NCI-H2029 treated with DMSO at 0.1 percent for 48 hours (cell line): ENCODE measurements at places on chromosomes 11 and 22.
A peak's percentile ranks its signal among the peaks of the same experiment; 100 is the strongest.

DNA sequence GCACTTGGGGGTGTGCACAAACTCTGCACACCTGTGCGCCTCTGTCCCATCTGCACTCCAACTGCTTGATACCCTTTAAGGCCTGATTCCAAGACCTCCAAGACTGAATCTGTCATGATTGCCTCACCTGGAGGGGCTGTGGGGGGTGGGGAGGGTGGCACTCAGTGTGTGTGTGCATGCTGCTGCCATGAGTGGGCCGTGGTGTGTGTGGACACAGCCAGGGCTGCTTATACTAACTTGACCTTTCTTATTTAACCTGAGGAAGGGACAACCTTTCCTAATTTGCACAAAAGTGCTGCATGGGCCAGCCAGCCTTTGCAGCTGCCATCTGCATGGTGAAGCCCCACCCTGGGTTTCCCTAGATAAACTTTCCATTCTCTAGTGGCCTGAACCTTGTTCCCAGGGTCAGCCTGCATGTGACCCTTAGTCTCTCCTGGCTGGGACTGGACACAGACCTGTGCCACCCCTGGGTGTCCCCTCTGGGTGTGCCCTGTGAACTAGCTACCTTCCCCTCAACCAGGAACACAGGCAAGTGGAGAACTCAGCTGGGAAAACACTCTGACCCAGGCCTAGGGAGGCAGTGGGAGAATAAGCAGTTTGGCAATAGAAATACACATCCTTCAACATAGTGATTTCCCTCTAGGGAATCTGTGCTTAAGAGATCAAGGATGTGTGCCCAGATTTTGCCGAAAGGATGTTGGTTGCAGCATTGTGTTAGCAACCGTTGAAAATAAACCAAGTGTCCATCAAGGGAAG, 45.4 kb upstream of the DKK3 start:
- DNase-seq: no peak

DNA sequence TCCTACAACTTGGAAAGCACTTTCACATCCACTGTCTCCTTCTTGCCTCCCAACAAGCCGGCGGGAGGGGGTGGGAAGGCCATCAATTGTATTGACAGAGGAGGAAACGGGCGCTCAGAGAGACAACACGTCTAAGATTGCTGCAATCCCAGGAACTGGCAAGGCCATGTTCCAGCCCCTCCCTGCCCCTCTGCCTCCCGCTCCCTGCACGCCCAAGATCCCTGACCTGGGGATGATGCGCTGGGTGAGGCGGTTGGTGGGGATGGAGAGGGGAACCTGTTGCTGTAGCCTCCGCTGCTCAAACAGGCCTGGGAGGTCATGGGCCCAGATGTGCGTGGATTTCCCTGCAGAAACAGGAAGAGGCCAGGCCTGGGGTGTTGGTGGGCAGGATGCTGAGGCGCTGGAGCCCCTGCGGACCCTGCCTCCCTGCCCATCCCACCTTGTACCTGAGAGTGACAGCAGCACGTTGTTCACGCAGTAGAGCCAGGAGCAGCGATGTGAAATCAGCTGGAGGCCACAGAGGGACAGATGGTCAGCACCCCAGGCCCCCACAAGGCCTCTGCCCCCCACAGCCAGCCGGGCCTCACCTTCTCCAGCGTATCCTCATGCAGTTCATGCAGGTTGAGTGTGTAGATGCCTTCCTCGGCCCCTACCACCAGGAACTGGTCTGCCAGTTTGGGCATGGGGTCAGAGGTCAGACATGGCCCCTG, 6.8 kb downstream of the MAP4K2 start:
- DNase-seq: no peak

DNA sequence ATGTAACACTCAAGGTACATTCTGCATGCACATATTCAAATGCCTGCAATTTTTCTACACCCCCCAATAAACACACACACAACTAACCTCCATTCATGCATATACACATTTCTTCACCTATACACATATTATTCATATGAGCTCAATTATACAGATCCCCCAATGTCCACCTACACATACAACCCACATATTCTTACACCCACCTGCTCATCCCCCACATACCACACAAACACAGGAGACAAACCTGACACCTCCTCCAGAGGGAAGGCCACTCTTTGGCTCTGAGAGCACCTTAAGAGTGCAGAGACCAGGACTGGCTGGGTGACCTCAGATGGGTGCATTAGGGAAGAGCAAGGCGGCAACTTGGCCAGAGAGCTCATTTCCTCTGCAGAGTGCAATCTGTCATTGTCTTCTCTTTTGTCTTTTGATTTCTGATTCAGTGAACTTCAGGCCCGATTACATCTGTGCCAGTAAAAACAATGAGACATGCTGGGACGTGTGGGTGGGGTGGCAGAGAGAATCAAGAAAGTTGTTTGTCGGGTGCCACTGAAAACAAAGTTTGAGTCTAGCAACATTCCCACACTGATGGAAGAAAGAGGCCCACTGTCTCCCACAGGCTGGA, 208.4 kb downstream of the NXPE2 start:
- DNase-seq: peak; percentile 30

GRCh38 chr11:10752486-10752885, 1.4 kb downstream of the CTR9 start:
- DNase-seq: no peak

GRCh38 chr11:130216591-130217132, 57.1 kb downstream of the ST14 start:
- DNase-seq: no peak

- no peak for DNase-seq
Observed at GRCh38 chr22:26496456-26496855, 12.8 kb downstream of the SRRD start.

GRCh38 chr11:124739479-124740276, at the start of gene NRGN:
Gene NRGN (plus strand): TSS chr11:124739942. CDS start chr11:124740085, 143 bp downstream.
- DNase-seq: peak; percentile 53

DNA sequence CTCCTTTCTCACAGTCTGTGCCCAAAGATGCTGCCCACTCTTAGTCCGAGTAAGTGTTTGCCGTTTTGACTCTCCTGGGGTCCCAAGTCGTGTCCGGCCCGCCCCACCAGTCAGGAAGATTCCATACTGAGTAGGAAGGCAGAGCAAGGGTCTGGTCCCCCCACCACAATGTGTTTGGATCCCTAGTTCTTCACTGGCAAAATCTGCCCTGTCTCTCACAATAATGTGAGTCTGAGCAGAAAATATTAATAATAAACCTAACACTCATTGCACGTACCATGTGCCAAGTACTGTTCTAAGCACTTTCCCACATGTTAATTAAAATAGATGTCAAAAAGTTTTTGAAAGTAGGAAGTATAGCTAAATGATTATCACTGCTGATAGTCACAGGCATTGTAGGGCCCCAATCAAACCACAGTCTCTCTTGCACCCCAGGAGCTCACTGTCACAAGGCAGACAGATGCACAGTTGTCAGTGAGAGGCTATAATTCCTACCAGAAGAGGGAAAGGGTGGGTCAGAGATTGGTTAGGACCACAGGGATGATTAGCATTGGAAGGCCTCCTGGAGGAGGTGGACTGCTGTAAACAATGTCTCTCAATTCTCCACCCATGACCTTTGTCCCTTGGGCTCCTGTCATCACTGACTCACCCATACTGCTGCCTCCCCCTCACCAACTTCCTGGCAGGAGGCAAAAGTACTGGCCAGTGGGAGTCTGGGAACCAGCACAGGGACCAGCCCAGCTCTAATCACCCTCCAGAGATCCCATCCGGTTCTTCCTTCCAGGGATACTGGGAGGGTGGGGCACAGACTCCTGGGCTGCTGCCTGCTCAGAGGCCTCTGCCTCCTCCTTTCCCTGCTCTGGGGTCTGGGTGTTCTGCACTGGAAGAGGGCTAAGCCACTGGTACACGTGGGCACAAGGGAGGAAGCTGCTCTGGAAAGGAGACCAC, 1.0 kb upstream of the POLD4 start:
- DNase-seq: no peak

DNA sequence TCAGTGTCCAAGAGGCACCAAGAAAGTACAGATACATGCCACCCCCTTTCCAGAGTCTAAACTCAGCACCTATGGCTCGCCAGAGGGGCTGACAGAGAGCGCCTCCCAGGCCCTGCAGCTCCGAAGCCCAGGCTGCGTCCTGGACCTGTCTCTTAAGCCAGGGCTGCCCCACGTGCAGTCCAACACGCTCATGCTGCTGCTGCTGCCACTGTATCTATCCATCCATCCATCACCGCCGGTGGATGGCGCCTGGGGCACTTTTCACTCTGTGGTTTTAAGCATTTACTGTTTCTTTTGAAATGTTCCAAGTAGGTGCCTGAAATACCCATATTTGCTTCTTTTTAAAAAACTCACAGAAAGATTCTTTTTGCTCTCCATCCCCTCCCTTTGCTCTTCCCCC, 41.8 kb downstream of the MACROD1 start:
- DNase-seq: no peak

DNA sequence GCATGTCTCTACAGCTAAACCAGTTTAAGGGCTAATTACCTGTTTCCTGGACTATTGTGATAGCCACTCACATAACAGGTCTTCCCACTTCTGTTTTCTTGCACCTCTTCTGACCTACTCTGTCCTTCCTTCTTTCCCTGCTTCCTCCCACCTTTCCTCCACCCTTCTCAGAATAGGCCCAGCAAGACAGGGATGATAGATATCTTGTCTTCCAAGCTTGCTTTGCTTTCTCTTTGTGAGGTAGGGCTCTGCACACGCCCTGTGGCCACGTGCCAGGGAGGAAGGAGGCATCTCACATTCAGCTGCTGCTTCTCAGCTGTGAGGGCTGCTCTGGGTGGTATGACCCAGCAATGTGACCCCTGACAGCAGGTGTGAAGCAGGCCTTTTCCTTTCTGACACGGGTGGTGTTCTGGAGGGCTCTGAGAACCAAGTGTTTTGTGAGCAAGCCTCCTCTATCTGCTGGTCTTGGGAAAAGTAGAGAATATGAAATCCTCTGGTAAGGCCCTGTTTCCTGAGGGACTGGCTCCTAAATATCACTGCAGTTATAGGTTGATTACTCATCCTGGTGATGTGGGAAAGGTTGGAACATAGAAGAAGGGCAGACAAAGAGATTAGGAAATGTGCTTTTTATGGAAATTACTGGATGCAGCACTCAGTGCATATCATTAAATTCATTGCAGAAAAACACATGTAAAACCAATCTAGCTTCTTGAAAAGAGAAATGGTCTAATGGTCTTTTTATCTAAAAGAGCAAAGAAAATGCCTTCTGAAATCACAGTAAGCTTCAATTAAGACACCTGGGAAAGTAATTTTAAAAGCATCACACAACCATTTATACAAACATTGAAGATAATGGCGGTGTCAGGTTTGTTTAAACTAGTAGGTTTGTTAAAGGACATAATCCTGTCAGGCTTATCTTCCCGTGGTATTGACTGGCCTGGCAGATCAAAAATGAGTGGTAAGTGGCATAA, 8.5 kb downstream of the AMOTL1 start:
- DNase-seq: peak; percentile 78

- DNase-seq: no peak
Observed at GRCh38 chr11:14587258-14587657, 56.3 kb upstream of the PDE3B start.

DNA sequence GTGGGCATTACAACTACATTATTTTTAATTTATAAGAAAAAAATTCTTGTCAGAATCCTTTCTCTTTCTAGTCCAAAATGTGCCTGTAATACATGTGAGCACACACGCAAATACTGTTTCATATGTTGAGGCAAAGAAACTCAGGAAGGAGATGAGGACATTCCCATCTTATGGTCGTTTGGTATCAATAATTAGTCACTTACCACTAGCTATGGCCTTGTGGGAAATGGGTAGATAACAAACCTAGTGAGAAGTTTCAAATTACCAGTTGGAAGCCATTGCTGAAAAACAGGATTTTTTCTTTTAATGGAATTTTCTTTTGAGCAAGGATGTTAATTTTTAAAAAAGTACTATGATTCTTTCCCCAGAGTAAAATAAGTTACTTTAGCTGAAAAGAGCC, 25.7 kb downstream of the AMOTL1 start:
- no peak for DNase-seq

DNA sequence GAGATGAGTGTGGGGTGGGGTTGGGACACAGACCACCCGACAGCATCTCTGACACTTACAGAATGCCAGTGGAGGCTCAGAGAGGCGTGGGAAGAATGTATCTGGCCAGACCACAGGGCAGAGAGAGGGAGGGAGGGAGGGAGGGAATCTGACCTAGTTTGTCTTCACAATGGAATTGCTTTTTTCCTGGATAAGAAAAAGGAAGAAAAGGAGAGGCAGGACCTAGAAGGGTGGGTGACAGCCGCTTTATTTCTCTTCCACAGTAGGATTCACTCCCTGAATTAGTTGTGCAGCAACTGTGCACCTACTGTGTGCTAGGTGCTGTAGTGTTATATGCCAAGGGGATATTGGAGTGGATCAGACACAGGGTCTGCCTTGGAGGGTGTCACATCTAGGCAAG, 3.7 kb downstream of the KCNK4 start:
- no peak for DNase-seq

DNA sequence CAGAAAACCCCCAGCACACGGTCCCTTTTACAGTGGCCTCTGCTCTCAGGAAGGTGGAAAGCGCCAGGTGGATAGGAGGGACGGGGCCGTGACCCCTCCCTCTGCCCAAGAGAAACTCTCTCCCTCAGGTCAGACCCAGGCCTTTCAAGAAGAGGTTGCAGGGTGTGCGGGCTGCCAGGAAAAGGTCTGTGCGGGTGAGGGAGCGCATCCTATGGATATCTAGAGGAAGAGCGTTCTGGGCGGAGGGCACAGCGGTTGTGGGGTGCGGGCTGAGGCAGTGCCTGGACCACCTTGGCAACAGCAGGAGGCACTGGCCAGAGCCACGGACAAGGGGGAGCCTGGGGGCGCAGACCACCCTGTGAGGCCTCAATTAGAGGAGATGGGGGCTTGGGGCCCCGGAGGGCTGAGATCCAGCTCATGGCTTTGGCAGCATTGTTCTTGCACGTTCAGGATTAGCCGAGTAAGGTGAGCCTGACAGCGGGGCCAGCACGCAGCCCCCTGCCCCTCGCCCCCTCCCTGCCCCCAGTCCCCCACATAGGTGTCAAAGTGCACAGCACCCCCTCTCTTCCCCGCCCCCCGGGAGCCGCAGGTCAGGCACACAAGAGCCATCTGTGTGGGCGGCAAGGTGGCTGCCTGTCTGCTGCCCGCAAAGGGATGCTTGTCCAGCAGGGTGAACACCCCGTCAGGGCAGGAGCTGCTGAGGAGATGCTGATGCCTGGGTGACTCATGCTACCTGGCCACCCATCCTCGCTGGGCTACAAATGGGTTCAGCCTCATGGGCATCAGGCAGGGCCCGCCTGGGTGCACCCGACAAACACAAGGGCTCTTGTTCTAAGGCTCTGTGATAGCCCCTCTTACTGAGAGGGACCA, 92.8 kb upstream of the KCNQ1OT1 start:
- DNase-seq: no peak

GRCh38 chr11:94604482-94604881, 37.3 kb downstream of the PIWIL4 start:
- no peak for DNase-seq
